ENCODE measurements at places on chromosomes 13 and 19.

DNA sequence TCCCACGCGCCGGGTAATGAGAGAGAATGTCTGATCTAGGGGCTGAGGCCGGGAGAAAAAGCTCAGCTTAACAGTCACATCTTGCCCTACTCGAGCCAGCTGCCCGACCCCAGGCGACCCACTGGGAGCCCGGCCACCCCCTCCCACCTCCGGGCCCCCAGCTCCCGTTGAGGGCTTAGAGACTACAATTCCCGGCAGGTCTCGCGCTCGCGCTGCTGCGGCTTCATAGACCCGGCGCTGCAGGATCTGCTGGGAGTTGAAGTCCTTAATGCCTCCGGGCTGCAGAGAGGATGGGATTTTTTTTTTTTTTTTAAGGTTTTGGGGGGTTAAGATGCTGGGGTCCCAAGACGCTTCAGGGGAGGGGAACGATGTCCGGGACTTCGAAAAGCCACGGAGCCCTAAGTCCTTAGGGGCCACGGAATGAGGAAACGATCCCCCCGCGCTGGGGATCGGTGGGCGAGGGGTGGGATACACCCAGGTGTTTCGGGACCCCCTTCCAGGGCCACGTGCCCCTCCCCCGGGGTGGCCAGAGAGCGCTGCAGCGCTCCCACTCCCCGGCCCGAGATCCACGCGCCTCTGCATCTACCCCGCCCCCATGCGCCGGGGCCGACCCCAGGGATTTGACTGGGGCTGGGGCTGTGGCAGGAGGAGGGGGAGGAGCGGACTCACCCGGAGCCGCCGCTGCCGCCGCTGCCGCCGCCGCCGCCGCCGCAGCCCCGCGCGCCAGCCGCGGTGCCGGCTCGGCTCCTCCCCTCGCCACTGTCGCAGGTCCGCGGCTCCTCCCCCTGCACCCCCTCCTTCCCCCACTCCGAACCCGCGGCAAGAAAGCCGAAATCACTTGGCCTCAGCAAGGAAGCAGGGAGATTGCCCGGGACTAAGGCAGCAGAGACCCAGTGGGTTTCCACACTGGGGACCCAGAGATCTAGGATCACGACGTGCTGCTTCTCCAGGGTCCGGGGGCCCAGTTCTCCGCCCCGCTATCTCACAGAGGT, at the start of gene SYT3:
Gene SYT3 (minus strand): TSS at position 761 of the 992 bp plus-strand sequence. CDS start 2,470 bp downstream, outside the sequence.
- no peak for DNase-seq

GRCh38 chr13:50236898-50237318, 221.7 kb downstream of the KCNRG start:
- no peak for DNase-seq

- no peak for DNase-seq
Measured at GRCh38 chr19:42092350-42092749, 16.4 kb downstream of the ZNF574 start.

DNA sequence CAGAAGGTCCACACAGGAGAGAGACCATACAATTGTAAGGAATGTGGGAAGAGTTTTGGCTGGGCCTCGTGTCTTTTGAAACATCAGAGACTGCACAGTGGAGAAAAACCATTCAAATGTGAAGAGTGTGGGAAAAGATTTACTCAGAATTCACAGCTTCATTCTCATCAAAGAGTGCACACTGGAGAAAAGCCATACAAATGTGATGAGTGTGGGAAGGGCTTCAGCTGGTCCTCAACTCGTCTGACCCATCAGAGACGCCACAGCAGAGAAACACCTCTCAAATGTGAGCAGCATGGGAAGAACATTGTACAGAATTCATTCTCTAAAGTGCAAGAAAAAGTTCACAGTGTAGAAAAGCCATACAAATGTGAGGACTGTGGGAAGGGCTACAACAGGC, 5.4 kb upstream of the ZNF225 start:
- no peak for DNase-seq

DNA sequence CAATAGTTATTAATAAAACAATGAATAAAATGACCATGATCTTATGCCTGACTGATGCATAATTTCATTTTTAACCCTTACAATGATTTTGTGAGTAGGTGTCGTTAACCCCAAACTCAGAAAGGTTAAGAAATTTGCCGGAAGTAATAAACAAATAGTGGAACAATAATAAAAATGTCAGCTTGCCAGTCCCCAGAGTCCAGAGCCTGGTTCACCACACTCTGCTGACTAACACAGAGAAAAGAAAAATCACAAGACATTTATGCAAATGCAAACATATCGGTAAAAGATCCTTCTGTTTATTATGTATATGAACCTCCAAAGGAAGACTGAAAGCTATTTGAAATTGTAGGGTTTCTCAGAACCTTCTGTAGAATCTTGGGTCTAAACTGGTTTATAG, 563.7 kb downstream of the EFNB2 start:
- no peak for DNase-seq

DNA sequence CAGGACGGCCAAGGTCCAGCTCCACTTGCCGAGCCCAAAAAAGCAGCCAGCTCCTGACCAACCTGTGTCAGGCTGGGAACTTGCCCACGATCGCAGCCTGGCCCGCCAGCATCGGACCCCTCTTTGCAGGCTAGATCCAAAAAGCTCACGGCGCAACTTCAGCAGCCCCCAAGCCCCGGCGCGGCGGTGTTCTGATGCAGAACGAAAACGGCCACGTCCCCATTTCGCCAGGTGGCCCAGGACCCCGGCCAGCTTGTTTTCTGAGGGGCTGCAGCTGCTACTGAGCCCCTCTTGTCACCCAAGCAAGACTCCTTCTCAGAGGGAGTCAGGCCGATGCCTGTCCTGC, 1.3 kb downstream of the TMEM259 start:
- no peak for DNase-seq

- DNase-seq = no peak
Measured at GRCh38 chr19:995051-995827, 5.0 kb upstream of the GRIN3B start.
